ENCODE measurements at places on chromosomes 2 and 18.

DNA sequence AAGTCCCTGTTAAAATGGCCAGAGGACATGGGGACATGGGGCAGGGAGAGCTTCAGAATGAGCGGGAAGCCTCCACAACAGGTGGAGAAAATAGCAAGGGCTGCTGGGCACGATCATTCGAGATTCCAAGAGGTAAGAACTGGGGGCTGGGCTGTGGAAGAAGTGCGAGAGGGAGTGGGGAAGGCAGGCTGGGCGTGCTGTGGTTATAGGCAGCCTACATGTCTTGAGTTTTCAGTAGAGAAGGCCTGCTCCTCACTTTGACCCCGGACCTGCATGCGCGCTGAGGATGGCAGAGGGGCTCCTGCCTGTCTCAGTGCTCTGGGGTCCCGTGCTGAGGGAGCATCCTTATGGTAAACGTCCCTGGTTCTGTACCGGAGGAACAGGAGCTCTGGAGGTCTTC lies 115.5 kb downstream of the AGAP1 start:
- no peak for DNase-seq

- no peak for DNase-seq
These were observed 9.9 kb upstream of the NPC1 start for GRCh38 chr18:23596183-23596582.

GRCh38 chr18:48167897-48168253 lies 237.4 kb upstream of the SMAD2 start:
- no peak for DNase-seq

DNA sequence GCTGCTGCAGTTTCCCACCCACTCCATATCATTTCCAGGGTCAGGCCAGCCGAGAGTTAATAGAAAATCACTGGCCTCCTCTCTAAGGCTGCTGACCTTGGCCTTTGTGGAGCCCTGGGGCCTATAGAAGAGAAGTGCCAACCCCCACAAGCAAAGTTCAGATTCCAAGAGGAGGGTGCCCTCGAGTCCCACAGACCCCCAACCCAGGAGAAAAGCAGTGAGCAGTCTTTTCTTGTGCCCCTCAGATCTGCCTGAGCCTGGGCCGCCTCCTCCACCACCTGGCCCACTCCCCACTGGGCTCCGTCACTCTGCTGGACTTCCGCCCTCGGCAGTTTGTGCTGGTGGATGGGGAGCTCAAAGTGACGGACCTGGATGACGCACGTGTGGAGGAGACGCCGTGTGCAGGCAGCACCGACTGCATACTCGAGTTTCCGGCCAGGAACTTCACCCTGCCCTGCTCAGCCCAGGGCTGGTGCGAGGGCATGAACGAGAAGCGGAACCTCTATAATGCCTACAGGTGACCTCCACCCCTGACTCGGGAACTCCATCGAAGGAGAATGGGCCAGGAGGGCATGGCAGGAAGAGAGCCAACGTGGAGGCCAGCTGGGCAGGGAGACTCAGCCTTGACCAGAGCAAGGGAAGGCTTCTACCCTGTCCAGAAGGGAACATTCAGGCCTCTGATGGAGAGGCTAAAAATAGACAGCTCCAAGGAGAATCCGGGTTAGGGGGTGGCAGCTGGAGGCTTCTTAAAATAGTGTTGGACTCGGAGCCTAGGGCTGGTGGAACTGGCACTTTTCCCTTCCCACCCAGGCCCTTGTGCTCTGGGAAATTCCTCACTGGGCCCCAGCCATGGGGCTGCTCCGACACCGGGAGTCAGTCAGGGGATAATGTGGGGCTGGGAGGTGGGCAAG lies 6.2 kb downstream of the PKDCC start:
- DNase-seq, result no peak

- DNase-seq, result no peak
These were observed 83.8 kb downstream of the ADAM23 start for GRCh38 chr2:206527153-206527552.

GRCh38 chr2:12032398-12032797 lies 286.0 kb downstream of the LPIN1 start:
- no peak for DNase-seq

DNA sequence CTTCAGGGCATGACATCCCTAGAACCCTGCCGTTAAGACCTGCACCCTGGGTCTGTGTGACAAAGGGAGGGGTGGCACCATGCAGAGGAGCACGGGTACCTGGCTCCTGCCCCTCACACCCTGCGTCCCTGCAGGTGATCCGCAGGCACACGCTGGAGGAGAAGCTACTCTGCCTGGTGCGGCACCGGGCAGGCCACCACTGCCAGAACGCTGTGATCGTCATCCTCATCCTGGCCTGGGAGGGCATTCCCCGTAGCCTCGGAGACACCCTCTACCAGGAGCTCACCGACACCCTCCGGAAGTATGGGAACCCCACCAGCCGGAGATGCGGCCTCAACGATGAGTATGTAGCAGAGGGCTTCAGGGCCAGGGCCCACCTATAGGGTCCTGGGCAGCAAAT lies 60.0 kb downstream of the BOLA3 start:
- no peak for DNase-seq

GRCh38 chr2:59223742-59224141 lies 982.6 kb upstream of the FANCL start:
- DNase-seq, result no peak

DNA sequence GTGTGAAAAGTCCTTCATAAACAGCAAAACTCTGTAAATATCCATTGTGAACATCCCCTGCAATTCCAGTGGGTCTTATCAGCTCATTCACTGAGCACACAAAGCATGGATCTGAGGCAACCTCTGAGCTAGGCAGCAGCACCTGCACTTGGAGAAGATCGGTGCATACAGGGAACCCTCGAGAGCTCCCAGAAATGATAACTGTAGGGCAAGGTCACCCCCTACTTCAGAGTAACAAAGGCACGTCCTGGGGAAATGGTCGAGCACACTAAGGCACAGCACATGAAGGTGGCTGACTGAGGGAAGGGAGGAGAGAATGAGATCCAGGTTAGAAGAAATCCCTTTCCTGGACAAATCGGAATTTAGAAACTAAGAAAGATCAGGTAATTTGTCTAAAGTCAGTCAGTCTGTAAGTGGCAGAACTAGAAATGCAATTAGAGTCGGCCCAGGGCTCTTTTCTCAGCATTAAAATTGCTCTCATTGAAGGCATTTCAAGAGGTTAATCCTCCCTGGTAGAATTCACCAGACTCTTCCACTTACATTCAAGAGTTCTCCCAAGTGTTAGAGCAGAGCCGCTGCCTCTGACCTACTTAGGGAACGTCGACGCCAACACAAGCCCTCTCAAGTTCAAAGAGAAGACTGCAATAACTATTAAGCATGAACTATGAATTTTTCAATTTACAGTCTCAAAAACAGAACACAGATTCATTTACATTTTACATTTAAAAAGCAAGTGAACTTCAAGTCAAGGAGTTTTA lies 45.9 kb downstream of the PXDN start:
- no peak for DNase-seq

DNA sequence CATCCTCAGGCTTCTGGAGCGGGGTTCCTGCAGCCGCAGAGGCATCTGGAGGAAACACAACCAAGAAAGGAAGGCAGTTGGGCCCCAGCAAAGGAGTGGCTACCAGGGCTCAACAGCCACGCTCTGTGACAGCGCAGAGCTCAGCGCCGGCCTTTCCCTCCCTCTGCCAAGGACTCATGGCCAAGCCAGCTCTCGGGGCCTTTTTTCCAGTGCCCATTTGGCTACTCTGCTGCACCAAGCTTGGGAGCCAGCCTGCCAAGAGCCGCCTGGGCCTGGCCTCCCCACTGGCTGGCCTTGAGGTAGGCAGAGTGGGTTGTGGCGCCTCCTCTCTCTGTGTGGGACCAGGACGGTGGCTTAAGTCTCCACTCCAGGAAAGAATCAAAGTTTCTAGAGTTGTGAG lies 7.2 kb upstream of the CCDC74A start:
- DNase-seq, result no peak

- no peak for DNase-seq
These were observed 32.0 kb downstream of the MARCHF4 start for GRCh38 chr2:216340280-216340631.

GRCh38 chr18:75256376-75256775 lies 45.8 kb downstream of the TSHZ1 start:
- DNase-seq, result no peak

- DNase-seq, result no peak
These were observed 256.1 kb downstream of the DPP10 start for GRCh38 chr2:114698520-114698919.

- no peak for DNase-seq
These were observed 51.0 kb downstream of the PSD4 start for GRCh38 chr2:113224647-113225236.

GRCh38 chr18:5065615-5066014 lies 131.4 kb downstream of the AKAIN1 start:
- DNase-seq, result no peak

DNA sequence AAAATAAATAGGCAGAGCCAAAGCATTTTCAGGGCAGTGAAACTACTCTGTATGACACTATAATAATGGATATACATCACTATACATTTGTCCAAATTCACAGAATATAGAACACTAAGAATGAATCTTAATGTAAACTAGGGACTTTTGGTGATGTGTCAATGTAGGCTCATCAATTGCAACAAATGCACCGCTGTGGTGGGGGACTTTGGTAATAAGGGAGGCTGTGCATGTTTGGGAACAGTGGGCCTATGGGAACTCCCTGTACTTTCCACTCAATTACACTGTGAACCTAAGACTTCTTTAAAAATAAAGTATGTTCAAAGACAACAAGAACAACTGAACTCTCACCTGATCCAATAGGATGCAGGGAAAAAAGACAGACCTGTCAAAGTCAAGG lies 220.7 kb downstream of the CMPK2 start:
- DNase-seq, result no peak

DNA sequence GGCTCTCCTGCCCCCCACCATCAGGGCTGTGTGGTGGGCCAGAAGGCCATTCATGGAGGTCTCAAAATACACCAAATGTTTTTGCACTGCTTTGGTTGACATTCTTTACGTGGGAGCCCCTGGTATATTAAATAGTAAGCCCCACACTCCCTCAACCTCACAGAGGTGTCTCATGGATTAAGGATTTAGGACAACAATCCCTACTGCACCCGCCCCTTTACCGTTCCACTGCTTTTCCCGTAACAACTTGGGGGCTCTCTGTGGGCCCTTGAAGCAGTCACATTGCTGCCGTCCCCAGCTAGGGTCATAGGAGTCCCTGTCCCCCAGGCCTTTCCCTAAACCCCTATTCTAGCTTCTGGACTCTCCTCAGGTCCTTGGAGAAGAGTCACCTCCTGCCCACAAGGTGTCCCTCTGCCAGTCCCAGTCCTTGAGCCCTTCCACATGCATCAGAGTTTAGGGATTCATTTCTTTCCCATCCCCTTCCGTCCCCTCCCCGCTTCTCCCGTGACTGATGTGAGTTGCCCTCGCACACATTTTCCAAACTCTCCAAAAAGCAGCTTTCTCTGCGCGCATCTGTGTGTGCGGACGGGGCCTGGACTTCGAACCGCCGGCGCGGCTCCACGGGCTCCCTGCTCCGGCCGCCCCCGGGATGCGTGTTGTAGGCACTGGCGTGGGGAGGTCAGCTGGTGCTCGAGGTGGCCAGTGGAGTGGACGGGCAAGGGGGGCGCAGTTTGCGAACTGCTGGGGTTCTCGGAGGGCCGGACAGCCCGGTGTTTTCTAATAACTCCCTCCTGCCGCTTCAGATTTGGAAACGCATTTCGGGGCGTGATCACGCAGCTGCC lies 84.8 kb downstream of the LYPD1 start:
- DNase-seq, result no peak

GRCh38 chr18:79203017-79203605 lies 133.9 kb downstream of the ATP9B start:
- DNase-seq, result no peak

DNA sequence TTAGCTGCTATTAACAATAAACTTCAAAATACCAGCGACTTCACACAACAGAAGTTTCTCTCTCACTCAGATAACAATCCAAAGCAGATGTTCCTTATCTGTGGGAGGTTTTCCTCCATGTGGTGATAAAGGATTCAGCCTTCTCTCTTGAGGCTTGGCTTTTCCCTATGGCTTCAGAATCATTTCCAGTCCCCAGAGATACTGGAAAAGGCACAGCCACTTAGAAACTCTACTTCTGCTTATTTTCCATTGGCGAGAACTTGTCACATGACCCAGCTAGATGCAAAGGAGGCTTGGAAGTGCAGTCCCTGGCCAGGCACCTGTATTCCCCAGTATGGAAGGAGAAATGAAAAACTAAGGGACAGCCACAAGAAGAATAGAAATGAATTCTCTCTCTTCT lies 344.8 kb downstream of the MTX2 start:
- DNase-seq, result no peak

GRCh38 chr18:3051718-3052410 lies 38.9 kb upstream of the LPIN2 start:
- no peak for DNase-seq

DNA sequence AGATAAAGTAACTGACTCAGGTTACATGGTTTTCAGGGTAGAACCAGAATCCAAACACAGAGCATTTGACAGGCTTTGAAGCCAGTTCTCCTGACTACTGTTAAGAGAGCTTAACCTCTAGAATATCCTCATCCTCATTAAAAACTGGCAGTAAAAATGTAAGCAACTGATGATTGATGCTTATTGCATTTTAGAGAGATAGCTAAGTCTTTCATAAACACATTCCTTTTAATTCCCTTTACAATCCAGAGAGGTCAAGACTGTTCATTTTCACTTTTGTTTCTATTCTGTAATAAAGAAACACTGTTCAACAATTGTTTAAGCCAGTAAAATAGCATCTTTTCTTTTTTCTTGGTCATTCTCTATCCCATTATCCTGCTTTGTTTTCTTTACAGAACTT lies 53.9 kb upstream of the RAB27B start:
- no peak for DNase-seq

- DNase-seq, result no peak
These were observed 324.1 kb downstream of the DLGAP1 start for GRCh38 chr18:4130734-4131719.

- no peak for DNase-seq
These were observed 45.3 kb downstream of the TNFRSF11A start for GRCh38 chr18:62370366-62370765.

GRCh38 chr2:170227507-170227947 lies 49.6 kb downstream of the MYO3B start:
- DNase-seq, result no peak
